Dermis microvascular lymphatic vessel endothelial cell (primary cell): ENCODE measurements at places on chromosomes 4 and X. TPM values are rescaled to one million over a fixed set of nuclear protein-coding genes. Genes with fewer than 3 reads are reported as not detected.

DNA sequence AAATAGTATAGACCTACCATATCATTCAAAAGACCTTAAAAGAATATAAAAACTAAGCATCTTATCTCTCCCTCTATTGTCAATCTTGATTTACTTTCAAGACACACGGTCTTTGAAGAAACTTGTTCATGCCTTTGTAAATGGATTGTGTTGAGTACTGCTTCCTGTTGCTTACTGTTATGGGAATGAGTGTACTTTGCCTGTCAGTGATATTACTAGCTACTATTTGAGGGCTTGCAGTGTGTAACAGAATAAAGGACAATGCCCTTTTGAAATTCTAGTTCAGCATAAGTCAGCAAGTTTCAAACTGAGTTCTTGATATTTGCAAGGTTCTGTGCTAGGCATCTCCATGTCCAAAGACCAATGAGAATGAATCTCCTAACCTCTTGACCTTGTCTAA, 36.0 kb downstream of the CDKL5 start:
- DNase-seq, result no peak

GRCh38 chr4:125985856-125986255, 671.1 kb downstream of the FAT4 start:
- DNase-seq, result no peak

DNA sequence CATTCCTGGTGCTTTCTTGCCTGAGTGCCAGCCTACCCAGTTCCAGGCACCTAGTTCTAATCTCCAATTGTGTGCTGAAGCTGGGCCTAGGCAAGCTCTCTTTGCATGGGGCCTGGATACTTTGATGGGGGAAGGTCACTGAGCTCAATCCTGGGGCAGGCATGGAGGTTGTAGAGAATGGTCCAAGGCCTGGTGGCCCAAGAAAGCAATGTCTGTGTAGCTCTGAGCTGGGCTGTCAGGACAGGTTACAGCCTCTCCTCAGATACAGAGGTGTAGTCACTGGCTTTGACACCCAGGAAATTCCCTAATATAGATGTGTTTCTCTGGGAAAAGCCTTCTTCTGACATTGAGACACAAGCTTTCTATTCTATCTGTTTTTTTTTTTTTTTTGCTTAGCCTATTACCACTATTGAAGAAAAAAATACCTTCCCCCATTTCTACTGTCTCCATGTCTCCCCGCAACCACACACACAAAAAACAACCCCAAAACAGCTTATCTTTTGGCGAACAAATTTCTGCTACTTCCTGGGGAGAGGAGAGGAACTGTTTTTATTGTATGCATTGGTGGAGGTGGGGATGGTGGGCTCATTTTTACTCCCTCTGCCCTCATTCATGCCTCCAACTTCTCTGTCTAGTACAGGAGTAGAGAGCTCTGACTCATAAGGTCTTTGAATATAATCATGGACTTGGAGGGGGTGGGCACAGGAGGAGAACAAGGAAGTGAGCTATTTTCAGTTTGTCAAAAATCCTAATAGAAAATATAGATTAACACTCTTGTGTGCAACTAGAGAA, 66.7 kb upstream of the DHX15 start:
- no peak for DNase-seq

GRCh38 chrX:153075366-153075765, 3.1 kb downstream of the PNMA6A start:
- no peak for DNase-seq

The NHS gene
- 0.13 TPM in 2 replicates for total RNA-seq

DNA sequence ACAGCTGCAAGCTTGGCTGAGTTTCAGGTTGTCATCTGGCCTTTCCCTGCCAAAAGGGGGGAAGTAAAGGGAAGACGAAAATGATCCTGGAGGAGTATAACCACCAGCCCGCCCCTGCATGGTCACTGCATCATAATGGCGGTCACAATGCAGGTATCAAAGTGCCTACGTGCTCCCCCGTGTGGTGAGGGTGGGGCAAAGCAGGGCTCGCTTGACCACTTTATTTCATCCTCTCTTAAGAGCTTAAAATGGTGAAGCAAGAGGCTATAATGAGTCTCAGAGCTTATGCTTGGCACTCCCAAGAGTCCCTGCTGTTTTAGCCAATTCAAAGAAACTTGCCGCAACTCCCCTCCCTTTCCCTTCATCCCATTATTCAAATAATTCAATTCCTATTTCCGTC, 105.6 kb downstream of the APOOL start:
- DNase-seq, result no peak

- DNase-seq, result no peak
These were observed 174.4 kb downstream of the MSL3 start for GRCh38 chrX:11932423-11932822.

The GSPT2 gene
- 3.2 and 3.9 TPM in 2 replicates for total RNA-seq

DNA sequence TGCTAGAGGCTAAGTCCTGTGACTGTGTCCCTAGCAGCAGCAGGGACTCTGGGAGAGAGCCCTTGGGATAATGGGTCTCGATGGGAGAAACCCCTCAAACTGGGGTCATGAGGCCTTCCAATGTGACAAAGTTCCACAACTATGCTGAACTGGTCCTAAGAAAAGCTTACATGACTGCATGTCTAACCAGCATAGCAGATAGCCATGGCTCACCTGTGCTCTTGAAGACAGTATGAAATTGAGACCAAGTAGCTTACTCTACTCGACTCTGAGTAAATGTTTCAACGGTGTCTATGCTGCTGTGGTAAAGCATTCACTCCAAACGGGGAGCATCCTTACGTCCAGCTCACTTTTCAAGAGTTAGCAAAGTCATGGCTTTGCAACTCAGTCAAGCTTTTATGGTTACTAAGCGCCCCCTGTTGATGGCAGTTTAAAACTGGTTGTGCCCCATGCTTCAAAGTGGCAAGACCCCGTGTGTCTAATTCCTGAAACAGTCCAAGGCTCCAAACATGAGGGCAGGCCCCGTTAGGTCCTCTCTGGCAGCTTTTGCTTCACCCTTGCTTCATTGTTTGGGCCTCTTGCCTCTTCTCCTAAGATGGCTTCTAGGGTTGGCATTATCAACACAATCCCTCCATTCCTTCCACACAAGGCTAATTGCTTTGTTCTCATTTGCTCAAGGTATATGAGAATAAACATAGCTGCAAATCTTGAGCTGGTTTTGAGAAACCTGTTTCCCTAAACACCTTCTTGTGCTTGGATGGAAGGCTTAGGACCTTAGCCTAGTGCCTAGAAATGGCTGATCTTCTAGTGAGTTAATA, 46.6 kb downstream of the CCNG2 start:
- peak; percentile 65 for DNase-seq

GRCh38 chrX:107729558-107730297, 45.9 kb downstream of the TSC22D3 start:
- DNase-seq, result no peak

DNA sequence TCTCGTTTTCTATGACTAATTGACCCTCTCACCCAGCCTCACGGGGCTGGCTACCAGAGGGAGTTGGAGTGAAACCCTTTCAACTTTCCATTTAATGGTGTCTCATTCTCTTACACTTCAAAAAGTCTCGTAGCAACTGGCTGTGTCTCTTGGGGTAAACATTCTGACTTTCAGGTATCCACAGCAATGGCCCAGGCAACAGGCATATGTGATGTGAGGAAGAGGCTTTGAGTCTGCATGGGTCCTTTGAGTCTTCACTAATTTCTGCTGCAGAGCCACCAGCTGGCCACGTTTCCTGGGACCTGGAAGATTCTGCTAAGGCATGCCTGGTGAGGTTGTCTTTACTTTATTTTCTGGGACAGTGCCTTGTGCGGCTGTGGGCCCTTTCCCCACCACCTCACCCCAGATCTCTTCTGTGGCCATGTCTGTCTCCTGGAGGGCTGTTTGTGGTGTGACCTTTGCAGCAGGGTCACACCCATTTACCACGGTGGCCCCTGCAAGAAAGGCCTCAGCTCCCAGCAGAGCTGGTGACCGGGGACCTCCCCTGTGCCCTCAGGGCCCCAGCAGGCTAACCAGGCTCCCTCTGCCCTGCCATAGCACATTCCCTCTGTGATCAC, 112.5 kb upstream of the FRG1 start:
- no peak for DNase-seq
